ENCODE measurements at places on chromosomes 11 and 22.

- no peak for DNase-seq
Measured at GRCh38 chr11:85182441-85183387, 444.4 kb downstream of the DLG2 start.

GRCh38 chr11:63017306-63017974 is 1.8 kb upstream of the SLC22A8 start:
- no peak for DNase-seq

DNA sequence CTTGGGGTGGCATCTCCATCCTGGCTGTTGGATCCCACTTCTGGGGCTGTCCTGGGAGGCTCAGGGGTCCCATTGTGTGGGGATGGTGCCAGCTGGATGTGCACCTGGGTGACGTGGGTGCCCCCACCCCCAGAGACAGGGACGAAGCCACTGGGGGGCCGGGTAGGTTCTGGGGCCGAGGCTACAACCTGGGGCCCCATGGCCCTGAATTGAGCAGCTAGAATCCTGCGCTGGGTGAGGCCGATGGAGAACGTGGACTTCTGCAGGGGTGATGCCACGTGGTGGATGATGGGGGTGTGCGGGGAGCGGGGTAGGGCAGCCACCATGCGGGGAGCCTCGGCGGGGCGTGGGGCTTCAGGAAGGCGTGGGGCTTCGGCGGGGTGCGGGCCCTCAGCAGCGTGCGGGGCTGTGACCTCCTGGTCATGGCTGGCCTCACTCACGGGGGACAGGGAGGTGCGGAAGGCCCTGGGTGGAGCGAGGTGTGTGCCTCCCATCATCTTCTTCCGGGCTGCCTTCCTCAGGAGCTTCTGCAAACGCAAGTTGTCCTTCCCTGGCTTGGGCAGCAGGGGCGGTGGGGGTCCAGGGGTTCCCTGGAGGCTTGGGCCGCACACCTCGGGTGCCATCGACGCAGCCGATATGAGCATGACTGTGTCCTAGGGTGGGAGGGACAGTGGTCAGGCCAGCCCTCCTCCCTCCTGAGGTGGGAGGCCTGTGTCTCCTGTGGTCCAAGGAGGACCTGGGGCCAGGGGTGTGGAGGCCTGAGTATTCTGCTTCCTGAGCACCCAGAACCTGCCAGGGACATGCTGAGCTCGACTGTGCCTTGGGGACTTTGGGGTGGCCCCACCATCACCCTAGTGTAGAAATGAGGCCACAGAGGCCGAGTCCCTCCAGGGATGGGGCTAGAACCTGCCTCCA is 1.5 kb downstream of the PRR33 start:
- no peak for DNase-seq

DNA sequence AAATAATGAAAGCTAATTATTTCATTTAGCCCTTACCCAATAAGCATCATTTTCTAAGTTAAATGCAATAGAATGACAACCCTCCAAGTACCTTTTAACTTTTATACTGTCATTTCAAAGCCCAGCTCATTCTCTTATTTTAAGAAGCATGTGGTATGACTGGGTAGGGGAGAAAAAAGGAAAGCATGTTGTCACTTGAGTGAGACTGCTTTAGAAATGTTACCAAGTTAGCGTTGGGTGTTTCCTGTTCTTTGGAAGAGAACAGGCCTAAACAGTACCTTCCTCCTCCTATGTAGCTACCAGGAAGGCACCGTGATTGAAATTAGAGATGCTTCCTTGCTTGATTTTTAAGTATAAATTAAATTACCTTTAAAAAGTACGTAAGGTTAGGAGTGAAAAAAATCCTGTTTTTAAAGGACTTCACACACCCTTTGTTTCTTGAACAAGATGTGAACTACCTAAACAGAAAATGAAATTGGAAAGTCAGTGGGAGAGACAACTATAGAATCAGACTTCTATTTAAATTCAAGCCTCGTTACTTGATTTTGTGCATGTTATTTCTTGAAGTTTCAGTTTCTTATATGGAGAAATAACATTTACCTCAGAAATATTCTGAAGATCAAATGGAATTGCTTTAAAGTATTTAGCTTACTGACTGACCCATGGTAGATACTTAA is 741 bp upstream of the CNTF start:
- no peak for DNase-seq

GRCh38 chr11:14007566-14007965 is 45.0 kb downstream of the SPON1 start:
- no peak for DNase-seq

DNA sequence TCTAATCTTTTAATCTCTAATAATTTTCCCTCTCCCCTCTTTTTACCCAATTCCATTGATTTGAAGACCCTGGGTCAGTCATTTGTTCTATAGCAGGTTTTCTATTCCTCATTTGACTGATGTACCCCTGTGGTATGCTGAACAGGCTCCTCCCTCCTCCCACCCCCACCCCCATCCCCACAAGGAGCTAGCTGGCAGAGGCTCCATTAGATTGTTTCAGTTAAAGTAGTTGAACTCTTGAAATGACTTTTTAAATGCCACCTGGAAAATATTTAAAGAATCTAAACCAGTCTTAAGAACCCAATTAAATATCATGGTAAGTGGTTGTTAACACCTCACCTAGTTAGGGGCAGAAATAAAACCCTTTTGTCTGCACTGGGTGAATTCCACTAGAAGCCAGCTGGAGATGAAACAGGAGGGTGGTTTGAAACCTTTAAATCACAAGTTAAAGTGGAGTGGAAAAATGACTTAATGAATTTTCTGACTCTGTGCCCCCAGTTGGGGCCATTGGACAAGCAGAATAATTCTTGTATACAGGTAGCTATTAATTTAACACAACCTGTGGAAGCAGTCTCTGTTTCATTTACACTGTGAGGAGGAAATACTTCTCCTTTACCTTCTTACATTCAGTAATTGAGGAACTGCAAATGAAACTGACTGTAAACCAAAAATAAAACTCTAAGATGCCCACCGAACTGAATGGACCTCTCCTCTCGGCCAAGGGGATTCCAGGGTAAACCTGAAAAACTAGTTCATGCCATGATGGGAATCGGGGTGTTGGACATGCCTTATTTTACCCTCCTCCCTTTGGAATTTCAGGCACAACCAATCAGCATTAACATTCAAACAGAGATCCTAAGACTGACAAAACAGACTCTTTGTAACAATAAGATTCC is 30.7 kb downstream of the PRR5L start:
- no peak for DNase-seq

DNA sequence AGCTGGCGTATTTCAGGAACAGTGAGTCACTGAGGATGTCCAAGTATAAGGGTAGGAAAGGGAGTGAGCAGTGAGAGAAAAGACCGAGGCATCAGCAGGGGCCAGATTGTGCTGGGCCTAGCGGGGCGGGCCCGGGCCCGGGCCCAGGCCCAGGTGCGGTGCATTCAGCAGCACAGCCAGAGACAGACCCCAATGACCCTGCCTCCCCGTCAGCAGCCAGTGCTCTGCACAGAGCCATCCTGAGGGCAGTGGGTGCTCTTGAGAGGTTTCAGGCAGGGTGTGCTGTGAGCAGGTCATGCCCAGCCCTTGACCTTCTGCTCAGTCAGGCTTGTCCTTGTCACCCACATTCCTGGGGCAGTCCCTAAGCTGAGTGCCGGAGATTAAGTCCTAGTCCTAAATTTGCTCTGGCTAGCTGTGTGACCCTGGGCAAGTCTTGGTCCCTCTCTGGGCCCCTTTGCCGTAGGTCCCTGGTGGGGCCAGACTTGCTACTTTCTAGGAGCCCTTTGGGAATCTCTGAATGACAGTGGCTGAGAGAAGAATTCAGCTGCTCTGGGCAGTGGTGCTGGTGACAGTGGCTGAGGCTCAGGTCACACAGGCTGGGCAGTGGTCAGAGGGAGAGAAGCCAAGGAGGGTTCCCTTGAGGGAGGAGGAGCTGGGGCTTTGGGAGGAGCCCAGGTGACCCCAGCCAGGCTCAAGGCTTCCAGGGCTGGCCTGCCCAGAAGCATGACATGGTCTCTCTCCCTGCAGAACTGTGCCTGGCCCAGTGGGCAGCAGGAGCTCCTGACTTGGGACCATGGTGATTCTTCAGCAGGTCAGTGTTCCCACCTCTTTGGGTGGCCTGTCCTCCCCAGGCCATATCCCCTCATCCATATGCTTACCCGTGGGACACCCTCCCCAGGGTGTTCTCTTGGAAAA is 2.1 kb downstream of the MYO7A start:
- DNase-seq: no peak

DNA sequence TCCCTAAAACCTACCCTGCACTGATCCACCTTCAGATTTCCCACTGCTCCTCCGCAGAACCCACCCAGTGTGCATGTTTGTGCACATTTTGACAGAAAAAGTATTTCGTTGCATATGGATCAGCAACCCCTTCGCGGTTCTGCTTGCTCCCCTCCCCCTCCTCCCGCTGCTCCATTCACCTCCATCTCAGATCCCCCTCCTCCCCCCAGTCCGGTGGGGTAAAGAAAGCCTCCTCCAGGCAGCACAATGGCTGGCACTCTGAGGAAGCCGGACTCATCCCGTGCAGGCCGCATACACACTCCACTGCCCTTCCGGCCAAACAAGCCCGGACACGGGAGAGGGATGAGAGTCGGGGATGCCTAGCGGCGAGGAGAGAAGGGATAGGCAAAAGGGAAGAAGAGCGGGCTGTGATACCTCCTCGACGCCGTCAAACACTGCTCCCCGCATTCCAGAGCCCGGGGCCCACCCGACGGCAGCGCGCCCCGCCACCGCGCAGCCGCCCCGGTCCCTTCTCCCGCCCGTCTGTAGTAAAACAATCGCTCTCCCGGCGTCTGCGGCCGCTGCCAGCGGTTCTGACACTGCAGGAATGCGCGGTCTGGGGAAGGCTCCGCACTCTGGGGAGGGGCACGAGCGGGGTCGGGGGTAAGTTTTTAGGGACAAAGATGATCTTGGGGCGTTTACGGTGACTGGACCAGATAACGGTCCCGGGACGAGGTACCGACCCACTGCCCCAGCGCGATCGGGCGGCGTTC is 915 bp downstream of the FEZ1 start:
- DNase-seq: no peak

DNA sequence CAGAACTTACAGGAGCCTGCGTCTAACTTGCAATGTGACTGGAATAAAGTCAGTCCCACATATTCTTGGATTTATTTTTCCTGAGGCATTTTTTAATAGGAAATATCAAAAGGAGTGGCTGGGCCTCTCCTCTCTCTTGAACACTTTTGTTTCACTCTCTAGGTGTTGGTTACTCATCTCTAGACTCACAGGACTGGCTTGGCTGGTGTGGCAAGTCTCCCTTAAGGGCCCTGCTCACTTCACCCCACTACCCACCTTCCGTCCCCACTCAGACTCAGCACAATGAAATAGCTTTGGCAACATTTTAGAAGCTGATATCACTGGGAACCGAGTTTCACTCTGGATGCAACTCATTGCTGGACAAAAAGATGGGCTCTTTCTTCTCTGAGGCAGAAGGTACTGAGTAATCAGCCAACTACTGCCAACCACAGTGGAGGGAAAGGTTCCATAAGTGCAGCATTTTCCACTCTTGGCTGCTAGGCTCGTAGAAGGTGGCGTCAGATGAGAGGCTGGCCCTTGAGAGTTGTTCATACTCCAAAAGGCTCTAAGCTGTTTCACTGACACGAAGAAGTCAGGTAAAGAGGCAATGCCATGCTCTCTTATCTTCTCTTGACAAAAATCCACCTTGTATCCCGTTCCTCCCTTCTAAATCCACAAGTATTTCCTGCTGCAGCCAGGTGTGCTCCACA is 390.6 kb downstream of the SOX6 start:
- DNase-seq: no peak

DNA sequence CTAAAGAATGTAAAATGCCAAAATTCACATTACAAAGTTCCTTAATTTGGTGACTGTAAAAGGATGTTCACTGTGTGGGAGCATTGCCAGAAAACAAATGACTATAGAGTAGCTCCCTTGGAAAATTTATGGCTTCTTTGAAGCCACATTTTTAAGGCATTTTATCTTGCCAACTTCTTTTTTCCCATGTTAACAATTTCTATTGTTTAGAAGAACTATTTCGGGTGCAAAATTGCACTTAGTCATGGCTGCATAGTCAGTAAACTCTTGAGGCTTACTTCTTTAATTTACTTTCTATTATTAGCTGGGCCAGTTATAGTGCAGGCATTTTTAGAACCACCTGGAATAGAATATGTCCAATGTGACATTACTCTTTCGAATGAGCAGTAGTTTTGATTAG is 515.3 kb downstream of the JRKL start:
- DNase-seq: no peak

- no peak for DNase-seq
Measured at GRCh38 chr11:75431533-75432525, 1.2 kb downstream of the KLHL35 start.

GRCh38 chr11:80103142-80103859 is 662.5 kb upstream of the TENM4 start:
- no peak for DNase-seq

DNA sequence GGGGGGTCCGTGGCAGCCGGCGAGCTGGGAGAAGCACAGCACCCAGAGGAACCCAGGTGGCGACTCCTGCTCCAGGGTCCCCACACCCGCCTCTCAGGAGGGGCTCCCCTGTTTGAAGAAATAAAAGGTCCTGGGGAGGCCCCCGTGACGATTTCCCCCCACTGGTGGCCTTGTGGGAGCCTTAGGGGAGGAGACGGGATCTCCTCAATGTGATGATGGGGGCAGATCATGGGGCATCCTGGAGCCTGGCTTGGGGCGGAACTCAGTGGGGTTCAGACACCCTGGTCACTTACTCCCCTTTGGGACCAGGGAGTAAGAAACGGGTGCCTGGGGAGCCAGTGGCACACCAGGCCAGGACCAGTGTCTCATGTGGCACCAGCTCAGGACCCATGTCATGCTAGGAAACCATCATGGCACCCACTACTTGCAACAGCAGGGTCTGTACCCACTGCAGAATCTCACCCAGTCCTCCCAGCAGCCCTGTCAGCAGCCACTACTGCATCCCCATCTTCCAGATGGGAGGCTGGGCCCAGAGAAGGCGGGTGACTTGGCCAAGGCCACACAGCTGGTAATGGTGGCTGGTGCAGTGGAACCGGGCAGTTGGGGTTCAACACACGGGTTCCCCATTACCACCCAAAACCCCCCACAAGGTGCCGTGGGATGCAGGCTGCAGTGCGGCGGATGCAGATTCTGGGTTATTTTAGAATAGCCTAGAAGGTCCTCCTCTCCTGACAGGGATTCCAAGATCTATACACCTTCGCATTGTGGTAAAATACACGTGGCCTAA is 130.7 kb downstream of the CTTN start:
- DNase-seq: no peak

DNA sequence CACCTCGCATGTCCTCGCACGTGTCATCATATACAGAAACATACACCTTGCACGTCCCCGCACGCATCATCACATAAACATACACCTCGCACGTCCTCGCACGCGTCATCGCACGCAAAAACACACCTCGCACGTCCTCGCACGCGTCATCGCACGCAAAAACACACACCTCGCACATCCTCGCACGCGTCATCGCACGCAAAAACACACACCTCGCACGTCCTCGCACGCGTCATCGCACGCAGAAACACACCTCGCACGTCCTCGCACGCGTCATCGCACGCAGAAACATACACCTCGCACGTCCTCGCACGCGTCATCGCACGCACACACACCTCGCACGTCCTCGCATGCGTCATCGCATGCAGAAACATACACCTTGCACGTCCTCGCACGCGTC is 16.7 kb downstream of the IGSF9B start:
- no peak for DNase-seq

All from stimulated activated CD4-positive, alpha-beta T cell treated with anti-CD3 and anti-CD28 coated beads, Interleukin-1b, Interleukin-23, amount 100 ng/mL, for 1 hour (primary cell).